ENCODE measurements at places on chromosomes 1 and 21. TPM values are rescaled to one million over a fixed set of nuclear protein-coding genes. Genes with fewer than 3 reads are reported as not detected.

- no peak for ATAC-seq
Measured at GRCh38 chr1:197994907-197995407, 77.8 kb downstream of the LHX9 start.

GRCh38 chr1:243249214-243249613, 5.9 kb downstream of the CEP170 start:
- ATAC-seq = no peak

DNA sequence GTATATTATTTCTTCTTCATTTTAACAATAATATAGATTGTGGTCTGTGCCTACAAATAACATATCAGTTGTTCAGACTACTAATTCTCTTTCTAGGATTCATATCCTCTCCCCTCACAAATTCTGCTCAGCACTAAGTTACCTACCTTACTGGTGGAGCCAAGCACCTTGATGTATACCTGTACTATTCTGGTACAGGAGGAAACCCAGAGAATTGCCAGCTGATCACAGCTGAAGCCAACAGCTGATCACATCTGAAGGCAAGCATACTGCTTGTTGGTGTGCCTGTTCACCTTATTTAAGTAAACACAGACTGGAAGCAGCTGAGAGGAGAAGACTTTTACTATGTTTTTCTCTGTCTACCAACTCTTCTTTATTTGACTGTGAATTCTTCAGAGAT, 101.8 kb downstream of the PBX1 start:
- no peak for ATAC-seq

- no peak for ATAC-seq
Measured at GRCh38 chr1:25640646-25641328, 24.2 kb downstream of the MAN1C1 start.

Gene GNB1
- 148 TPM for total RNA-seq

GRCh38 chr1:7106442-7107108, 321.3 kb downstream of the CAMTA1 start:
- ATAC-seq = no peak

- no peak for ATAC-seq
Measured at GRCh38 chr1:98817821-98818220, 156.3 kb downstream of the SNX7 start.

DNA sequence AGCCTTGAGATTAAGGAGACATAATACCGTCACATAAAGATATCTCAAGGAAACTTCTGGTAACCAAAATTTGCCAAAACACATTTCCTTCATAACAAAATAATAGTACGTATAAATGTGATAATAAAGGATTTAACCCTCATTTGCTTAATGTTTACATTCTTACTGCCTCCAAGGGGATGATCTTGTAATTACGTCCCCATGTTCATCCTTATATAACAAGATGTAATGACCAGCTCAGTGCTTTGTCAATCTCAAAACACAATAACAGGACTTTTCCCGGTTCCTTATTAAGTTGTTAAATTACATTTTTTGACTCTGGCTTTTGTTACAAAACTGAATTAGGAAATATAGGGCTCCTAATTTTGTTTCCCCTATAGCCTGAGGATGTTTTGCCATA, 41.3 kb upstream of the UHMK1 start:
- no peak for ATAC-seq

- no peak for ATAC-seq
Measured at GRCh38 chr1:42679364-42679983, 2.7 kb upstream of the YBX1 start.

Gene SPRR2F
- 198 TPM for total RNA-seq

DNA sequence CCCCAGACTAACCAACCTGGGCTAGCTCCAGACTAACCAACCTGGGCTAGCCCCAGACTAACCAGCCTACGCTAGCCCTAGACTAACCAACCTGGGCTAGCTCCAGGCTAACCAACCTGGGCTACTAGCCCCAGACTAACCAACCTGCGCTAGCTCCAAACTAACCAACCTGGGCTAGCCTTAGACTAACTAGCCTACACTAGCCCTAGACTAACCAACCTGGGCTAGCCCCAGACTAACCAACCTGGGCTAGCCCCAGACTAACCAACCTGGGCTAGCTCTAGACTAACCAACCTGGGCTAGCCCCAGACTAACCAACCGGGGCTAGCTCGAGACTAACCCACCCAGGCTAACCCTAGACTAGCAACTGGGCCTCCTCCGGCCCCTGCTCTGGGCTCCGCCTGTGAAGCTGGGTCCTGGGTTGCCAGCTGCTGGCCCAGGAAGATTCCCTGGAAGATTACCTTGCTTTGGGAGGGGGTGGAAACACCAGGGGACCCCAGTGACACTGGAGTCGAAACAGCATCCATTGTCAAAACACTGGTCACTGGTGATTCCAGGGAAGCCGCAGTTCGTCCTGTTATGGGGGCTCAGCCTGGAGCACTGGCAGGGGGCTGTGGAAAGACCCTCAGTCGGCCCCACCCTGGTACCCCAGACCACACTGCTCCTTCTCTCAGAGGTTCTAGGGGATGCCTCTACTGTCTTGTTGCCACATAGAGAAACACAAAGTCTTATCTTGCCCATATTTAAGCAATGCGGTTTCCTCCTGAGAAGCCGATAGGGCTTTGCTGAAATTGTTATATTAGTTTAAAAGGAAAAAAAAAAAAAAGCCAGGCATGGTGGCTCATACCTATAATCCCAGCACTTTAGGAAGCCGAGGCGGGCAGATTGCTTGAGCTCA, 1.1 kb downstream of the TFF2 start:
- no peak for ATAC-seq

- no peak for ATAC-seq
Measured at GRCh38 chr1:214952648-214953047, 129.9 kb upstream of the KCNK2 start.

Gene ATP6V1G3
- total RNA-seq = not detected

DNA sequence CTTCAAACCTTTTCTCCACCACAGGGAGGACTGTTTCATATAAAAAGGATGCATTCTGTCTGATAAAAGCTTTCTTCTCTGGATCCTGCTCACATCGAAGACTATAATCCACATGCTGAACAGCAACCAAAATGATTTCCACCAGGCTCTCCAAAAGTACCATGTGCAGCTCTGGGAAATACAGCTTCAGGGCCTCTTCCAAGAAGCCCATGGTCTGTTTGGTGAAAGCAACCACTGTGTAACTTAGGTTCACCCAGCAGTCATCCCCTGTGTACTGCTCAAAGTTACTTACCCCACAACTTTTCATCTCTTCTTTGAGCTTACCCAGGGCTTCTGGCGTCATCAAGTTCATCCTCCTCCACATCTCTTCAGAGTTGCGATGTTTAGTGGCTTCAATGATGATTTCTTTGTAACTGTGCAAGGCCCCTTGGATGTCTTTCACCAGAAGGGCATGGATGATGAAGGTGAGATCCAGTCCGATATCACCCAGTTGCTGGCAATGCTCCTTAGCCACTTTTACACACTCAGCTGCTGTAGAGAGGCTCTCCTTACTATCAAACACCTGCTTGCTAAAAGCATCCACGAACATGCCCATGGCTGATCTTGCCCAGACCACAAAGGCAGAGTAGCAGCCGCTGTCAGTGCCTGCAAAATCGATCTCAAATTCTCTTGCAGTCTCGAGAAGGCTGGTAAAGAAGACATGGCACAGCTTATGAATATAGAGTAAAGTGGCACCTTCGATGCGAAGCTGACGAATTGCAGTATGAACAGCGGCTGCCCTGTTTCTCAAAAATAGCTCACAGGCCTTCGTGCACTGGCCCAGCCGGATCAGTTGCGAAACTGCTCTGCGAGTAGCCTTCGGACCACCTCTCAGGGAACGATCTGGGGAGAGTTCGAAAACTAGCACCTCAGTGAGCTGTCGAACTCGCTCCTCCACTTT, 1.7 kb downstream of the EXOC8 start:
- ATAC-seq = no peak

Gene EPHB2
- 2.2 TPM for total RNA-seq

Gene PGLYRP3
- total RNA-seq = 31.3 TPM

GRCh38 chr1:204663644-204664383, 21.7 kb downstream of the LRRN2 start:
- no peak for ATAC-seq

Gene ACTL8
- total RNA-seq = 0.20 TPM

DNA sequence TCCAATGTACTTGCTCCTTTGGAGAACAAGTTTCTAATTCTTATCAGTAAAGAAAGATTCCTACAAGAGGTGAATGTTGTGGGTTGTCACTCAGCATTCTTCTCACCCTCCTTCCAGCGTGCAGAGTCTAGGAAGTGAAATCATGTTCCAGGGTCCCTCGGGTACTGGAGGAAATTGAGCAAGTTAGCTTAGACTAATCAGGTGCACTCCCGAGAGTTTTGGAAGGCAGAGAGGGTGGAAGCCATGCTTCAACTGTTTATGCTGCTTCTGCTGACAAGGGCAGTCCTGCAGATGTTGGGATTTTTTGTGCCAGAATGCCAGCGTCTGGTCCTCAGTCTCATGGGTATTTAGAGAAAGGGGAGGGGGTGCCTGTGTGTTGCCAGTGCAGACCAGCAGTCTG, 5.3 kb upstream of the C1orf115 start:
- no peak for ATAC-seq

DNA sequence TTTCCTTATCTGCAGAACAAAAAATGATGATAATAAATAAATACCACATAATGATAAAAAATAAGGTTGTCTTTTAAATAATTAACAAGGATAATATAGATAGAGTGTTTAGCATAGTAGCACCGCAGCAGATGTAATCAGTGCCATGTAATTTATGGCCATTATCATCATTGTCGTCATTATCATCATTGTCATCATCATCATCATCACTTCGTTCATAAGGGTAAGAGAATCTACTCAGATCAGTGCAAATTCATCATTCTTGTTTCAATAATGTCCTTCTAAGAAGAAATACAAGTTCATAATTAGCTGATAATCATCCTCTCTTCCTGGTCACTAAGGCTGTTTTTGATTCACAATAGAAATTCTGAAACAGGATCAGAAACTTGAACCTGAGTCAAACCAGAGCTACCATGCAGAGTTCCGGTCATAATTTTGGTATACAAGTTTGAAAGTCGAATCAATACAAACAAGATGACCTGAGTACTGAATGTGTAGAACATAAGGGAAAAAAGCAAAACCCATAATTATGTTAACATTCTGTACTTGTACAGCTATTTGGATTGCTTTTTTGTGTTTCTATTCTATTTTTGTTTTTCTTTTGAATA, 172.0 kb downstream of the LRRC40 start:
- ATAC-seq = no peak

DNA sequence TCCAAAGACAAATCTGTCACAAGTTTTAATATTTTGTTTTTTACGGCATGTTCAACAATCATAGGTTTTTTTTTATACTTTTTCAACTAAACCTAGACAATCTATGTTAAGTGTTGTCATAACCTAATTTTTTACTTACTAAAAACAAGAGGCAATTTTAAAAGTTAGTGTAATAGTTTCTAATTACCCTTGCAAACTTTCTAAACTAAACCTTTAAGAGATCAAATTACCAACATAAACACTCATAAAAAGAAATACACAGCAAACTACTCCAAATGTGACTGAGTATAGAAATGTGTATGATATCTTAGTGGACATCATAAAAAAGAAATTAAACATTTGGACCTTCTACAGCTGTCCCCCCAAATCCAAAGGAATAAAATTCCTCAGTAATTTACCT, 10.0 kb downstream of the ZNF281 start:
- no peak for ATAC-seq

GRCh38 chr1:88877382-88877825, 14.0 kb downstream of the GTF2B start:
- ATAC-seq = no peak

GRCh38 chr1:113935970-113936369, 6.8 kb downstream of the HIPK1 start:
- no peak for ATAC-seq

DNA sequence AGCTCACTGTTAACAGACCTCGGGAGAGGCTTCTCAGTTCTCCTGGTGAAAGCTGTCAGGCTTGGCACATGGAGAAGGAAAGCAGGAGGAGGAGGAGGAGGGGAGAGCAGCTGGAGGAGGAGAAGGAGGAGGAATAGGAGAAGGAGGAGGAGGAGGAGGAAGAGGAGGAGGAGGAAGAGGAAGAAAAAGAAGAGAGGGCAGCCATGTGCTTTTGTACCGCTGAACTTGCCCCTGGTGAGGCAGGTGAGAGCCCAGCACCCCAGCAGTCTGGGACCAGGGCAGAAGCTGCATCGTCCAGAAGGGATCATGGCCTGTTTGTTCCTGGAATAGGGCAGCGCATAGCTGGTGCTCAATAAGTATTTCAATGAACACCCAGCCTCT, 21.3 kb upstream of the GRHL3 start:
- no peak for ATAC-seq

Gene RBM11
- total RNA-seq = 2.1 TPM

Gene HSD3B1
- not detected for total RNA-seq

DNA sequence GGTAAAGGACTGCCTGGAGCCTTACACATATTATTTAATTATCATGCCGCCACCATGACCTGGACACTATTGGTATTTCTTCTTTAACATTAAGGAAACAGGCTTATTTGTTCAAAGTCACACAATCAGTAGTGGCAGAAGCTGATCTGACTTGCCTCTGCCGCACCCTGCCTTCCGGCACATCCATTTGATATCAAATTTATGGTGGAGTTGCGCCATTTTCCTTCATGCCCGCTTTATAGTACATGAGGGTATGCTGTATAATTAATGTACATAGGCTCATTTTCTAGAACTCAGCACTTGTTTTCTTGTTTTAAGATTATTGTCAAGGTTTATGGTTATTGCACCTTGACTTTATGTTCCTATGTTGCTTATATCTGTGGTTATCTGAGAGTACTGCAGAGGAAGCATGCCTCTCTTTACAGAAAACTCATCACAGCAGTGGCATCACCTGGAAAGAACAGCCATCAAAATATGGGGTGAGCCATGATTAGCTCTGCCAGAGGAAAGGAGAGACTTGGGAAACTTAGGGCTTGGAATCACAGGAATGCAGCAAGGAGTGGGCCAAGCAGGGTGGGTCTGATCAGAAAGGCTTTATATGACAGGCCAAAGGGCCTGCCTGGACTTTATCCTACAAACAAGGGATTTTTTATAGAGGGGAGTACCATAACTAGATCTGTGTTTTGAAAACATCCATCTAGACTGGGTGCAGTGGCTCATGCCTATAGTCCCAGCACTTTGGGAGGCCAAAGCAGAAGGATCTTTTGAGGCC, 72.2 kb upstream of the GJB5 start:
- no peak for ATAC-seq

DNA sequence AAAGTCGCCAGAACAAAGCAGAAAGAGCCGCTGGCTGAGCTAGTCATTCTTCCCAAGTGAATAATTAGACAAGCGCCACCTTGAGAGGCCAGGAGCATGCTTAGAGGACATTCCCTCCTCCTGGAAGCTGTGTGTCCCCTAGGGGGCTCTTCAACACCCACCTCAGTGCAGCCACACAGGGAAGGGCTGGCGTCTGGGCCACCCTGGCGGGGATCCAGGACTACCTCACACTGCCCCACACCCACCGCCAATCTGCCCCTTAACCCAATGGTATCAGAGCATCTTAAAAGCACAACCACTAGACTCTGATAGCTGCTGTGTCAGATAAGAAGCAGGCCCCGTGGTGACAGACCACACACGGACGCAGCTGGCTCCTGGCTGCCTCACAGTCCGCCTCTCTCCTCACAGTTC, 24.9 kb downstream of the SETD4 start:
- no peak for ATAC-seq

DNA sequence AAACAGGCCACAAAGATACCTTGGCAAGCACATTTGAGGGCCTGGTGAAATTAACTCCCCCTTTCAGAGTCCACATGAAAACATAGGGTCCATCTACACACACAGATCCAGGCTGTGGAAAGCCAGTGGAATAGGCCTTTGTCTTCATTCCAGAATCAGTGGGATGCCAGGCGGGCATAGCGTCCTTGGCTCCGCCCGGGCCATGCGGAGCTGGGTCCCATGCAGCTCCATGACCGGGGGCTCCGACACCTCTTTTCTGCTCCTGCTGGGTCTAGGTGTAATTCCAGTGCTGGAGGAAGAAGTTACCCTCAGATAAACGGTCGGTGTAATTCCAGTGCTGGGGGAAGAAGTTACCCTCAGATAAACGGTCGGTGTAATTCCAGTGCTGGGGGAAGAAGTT, 63.6 kb upstream of the COL6A1 start:
- ATAC-seq = no peak
